ENCODE measurements at places on chromosomes 1 and 21. TPM values are rescaled to one million over a fixed set of nuclear protein-coding genes. Genes with fewer than 3 reads are reported as not detected.

The GSTM5 gene
- 2.8 TPM for total RNA-seq

The ENAH gene
- 213 TPM for total RNA-seq

The MSH4 gene
- 0.55 TPM for total RNA-seq

The G0S2 gene
- total RNA-seq = 0.60 TPM

The SLAMF9 gene
- not detected for total RNA-seq
